ENCODE measurements at places on chromosomes 13 and 19.

DNA sequence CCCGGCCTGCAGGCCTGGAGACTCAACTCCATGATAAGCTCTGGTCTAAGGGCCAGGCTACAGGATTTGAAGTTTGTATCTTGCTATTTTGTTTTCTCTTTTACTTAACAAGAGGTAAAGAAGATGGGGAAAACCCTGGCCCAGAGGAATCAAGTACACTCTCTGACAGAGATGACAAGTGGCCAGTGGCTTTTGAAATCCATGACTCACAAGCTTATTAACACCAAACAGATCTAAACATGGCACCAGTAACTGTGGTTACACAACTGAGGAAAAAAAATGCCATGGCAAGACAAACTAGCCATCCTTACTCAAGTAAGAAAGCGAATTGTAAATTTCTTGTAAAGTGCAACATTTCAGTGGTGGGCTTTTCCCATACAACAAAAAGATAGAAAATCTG, 72.6 kb upstream of the SERTM1 start:
- DNase-seq: no peak

- no peak for DNase-seq
These were observed 839 bp downstream of the MPHOSPH8 start for GRCh38 chr13:19634256-19634740.

DNA sequence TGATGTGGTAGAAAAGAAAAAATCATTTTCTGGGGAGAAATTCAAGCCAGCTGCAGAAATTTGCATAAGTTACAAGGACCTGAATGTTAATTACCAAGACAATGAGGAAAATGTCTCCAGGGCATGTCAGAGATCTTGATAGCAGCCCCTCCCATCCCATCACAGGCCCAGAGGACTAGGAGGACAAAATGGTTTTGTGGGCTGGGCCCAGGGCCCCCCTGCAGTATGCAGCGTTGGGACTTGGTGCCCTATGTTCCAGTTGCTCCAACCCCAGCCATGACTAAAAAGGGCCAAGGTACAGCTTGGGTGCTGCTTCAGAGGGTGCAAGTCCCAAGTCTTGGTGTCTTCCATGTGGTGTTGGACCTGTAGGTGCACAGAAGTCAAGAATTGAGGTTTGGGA, 76.6 kb upstream of the SOX1 start:
- no peak for DNase-seq

- no peak for DNase-seq
These were observed 362.9 kb upstream of the PCDH20 start for GRCh38 chr13:61778531-61778930.

DNA sequence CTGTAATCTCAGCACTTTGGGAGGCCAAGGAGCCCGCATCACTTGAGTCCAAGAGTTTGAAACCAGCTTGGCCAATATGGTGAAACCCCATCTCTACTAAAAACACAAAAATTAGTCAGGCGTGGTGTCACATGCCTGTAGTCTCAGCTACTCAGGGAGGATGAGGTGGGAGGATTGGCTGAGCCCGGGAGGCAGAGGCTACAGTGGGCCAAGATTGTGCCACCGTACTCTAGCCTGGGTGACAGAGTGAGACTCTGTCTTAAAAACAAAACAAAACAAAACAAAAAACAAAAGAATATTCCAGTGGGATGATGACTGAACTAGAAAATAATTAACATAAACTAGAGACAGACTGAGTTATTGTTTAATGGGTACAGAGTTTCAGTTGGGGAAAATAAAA, 81.7 kb upstream of the ABCC4 start:
- DNase-seq: no peak

GRCh38 chr19:35273686-35274259, 5.0 kb downstream of the USF2 start:
- DNase-seq: no peak

DNA sequence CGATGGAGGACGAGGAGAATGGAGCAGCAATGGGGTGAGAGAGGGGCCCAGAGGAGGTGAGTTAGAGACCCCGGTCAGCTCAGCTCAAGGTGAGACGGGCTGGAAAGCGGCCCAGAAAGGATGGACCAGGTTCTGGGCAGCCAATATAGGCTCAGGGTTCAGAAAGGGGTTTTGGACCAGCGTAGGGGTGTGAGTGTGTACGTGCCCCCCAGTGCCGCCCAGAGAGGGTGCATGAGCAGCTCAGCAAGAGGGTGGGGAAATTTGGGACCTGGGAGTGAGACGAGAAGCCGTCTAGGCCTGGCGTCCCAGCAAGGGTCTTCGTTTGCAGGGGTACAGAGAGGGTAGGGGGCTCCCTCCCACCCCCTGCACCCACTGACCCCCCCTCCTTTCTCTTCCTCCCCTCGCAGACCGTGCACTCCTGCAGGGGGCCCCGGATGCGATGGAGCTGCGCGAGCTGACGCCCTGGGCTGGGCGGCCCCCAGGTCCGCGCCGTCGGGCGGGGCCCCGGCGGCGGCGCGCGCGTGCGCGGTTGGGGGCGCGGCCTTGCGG, 12.1 kb downstream of the FUT6 start:
- no peak for DNase-seq

DNA sequence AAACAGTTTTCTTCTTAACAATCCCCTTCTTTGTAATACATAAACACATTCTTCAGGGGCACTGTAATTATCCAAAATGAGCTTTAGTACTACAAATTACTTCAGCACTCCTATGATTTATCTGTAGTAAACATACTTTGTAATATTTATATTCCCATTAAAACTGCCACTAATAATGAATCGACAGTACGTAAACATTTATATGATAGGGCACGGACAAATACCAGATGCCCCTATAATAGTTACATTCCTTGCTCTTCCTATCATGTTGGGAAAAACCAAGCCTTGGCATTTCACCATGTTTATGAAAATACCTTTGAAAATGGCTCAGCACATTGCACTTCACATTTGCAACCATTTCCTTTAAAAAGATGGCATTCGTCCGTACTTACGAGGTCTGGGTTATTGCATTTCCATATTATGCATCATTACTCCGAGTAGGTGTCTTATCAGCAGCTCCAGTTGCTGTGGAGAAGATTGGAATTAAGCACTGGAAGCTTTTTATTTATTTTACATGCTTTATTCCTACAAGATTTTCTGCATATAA, 1043.4 kb downstream of the DIAPH3 start:
- no peak for DNase-seq

- no peak for DNase-seq
These were observed 112.8 kb downstream of the TDRD3 start for GRCh38 chr13:60509601-60510386.

GRCh38 chr19:45245334-45245787, at the start of gene EXOC3L2:
TSS of gene EXOC3L2 (minus strand) at chr19:45245407. CDS start at chr19:45239045, 6,362 bp downstream.
- DNase-seq: no peak

DNA sequence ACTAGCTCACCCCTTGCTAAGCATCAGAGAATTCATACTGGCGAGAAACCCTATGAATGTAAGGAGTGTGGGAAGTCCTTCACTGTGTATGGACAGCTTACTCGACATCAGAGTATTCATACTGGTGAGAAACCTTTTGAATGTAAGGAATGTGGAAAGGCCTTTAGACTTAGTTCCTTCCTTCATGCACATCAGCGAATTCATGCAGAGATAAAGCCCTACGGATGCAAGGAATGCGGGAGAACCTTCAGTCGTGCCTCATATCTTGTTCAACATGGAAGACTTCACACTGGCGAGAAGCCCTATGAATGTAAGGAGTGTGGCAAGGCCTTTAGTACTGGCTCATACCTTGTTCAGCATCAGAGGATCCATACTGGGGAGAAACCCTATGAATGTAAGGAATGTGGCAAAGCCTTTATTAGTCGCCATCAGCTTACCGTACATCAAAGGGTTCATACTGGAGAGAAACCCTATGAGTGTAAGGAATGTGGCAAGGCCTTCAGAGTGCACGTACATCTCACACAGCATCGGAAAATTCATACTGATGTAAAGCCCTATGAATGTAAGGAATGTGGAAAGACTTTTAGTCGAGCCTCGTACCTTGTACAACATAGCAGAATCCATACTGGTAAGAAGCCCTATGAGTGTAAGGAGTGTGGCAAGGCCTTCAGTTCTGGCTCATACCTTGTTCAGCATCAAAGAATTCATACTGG, 17.3 kb downstream of the ZNF30 start:
- no peak for DNase-seq

- DNase-seq: no peak
These were observed 158.7 kb downstream of the VWA8 start for GRCh38 chr13:41802043-41802683.

Data from posterior cingulate gyrus (tissue), 11 donors.